ENCODE measurements at places on chromosomes 3 and 15.

- no peak for DNase-seq
Measured at GRCh38 chr15:49978121-49978520, 140.9 kb downstream of the ATP8B4 start.

DNA sequence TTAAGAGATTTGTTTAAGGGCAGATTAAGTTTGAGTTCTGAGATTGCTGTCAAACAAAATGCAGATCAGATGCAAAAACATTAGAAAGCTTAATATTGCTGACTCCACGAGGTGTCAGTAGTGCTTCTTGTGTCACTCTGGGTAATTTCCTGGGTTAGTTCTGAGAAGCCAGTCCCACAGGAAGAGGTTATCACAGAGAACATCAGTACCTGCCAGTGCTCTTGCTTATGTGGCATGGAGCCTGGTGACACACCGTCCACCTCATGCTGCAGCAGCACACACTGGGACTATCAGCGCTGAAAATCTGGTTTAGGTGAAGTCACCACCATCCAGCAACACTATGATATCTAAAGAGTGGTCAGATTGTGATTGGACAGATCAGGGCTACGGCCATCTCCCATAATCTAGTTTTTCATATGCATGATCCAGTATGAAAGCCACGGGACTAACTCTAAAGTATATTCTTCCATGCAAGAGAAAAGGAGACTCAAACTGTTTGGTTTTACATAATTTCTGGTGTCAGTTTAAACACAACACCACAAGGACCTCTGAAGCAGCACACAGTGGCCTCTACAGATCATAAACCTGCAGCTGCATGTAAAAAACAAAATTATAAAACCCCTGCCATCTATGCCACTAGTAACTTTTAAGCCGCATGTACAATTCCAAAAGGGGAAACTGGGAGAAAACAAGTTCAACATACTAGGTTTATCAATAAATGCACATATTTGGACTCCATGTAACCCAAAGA, 36.1 kb upstream of the MYO5C start:
- DNase-seq = peak; percentile 31

DNA sequence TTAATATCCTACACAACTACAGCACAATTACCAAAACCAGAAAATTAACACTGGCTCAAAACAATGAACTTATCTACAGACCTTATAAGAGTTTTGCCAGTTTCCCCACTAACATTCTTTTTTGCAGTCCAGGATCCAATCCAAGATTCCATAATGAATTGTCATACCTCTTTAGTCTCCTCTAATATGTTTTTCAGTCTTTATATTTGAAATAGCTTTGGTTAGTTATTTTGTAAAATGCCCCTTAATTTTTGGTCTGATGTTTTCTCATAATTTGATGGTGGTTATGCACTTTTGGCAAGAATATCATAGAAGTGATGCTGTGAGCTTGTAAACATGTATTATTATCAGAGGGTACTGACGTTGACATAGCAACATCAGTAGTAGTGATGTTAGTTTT, 124.3 kb downstream of the ISL2 start:
- DNase-seq = no peak

- DNase-seq = no peak
Measured at GRCh38 chr3:8775602-8776001, 6.2 kb upstream of the OXTR start.

DNA sequence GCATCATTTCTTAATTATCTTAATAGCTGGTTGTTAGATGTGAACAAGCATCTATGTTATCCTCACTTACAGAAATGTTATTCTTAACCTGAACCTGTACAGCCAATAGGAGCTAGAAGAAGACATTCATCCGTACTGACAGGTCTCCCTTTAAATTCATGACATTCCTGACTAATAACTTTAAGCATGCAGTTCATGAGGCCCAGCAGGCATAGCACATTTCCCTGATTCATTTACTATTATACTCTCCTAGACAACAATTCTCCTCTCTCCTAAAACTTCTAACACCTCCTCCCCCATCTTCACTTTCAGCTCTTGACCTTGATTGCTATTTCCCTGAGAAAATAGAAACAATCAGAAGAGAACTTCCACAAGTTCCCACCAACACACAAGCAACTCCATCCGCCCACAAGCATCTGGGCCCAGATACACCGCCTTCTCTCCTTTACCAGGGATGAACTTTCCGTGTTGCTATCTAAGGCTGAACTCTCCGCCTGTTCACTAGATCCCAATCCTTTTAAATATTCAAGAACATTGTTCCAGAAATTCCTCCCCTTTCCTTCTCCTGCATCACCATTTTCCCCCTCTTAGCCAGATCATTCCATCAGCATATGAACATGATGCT, 62.9 kb upstream of the SPRED1 start:
- DNase-seq = no peak

GRCh38 chr3:168094877-168095610, 680 bp downstream of the GOLIM4 start:
- peak; percentile 4 for DNase-seq

DNA sequence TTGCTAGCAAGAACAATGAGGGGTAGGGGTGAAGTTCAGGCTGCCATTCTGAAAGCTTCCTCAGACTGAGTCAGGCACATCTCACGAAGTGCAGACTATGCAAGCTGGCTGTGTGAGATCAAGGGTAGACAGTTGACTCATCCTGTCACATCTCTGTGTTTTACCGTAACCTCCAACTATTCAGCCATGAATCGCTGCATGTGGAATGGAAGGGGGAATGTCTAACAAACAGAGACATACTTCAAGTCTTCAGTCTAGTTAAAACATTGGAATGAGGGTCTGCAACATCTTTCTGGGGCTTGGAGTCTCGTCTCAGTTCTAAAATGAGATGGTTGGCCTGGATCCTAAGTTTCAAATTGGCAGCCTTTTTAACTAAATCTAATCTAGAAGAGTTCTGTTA, 25.9 kb downstream of the AGTR1 start:
- DNase-seq = no peak

DNA sequence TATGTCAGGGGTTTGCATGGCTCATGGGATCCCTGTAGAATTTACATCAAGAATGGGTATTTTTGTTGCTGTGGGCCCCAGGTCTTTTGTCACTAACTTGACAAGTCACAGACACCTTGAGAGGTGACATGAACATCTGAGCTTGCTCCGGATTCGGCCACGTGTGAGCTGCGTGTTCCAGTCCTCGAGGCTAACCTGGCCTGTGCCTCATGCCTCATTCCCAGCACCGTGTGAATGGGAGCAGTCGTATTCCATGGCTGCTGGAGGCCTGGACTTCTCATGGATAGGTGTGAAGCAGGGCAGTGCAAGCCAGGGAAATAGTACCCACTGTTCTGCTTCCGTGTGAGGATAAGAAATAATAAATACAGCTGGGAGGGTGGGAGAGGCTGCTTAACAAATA, 423.5 kb downstream of the OCA2 start:
- DNase-seq = no peak

DNA sequence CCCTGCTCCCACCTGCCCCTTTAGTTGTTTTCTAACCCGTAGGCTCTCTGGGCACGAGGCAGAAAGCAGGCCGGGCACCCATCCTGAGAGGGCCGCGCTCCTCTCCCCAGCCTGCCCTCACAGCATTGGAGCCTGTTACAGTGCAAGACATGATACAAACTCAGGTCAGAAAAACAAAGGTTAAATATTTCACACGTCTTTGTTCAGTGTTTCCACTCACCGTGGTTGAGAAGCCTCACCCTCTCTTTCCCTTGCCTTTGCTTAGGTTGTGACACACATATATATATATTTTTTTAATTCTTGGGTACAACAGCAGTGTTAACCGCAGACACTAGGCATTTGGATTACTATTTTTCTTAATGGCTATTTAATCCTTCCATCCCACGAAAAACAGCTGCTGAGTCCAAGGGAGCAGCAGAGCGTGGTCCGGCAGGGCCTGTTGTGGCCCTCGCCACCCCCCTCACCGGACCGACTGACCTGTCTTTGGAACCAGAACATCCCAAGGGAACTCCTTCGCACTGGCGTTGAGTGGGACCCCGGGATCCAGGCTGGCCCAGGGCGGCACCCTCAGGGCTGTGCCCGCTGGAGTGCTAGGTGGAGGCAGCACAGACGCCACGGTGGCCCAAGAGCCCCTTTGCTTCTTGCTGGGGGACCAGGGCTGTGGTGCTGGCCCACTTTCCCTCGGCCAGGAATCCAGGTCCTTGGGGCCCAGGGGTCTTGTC, 48.5 kb downstream of the PGPEP1L start:
- DNase-seq = no peak

Measured in stimulated activated CD4-positive, alpha-beta T cell treated with anti-CD3 and anti-CD28 coated beads, Interleukin-12 subunit alpha, Interleukin-12 subunit beta, amount 100 ng/mL, for 48 hours (primary cell).